Brain (organoid and tissue), 16 donors: ENCODE measurements at places on chromosomes 5 and 9. TPM values are rescaled to one million over a fixed set of nuclear protein-coding genes. Genes with fewer than 3 reads are reported as not detected.

TRIP13 gene
- polyA plus RNA-seq: 22.0 TPM

CENPK gene
- polyA plus RNA-seq: 4.1 TPM

PDLIM7 gene
- polyA plus RNA-seq: 20.1 TPM

TMEM252 gene
- not detected for polyA plus RNA-seq

SLC45A2 gene
- polyA plus RNA-seq: 0.15 TPM

ENTPD8 gene
- 0.15 TPM for polyA plus RNA-seq
